ENCODE measurements at places on chromosomes 2 and 18. TPM values are rescaled to one million over a fixed set of nuclear protein-coding genes. Genes with fewer than 3 reads are reported as not detected.

DNA sequence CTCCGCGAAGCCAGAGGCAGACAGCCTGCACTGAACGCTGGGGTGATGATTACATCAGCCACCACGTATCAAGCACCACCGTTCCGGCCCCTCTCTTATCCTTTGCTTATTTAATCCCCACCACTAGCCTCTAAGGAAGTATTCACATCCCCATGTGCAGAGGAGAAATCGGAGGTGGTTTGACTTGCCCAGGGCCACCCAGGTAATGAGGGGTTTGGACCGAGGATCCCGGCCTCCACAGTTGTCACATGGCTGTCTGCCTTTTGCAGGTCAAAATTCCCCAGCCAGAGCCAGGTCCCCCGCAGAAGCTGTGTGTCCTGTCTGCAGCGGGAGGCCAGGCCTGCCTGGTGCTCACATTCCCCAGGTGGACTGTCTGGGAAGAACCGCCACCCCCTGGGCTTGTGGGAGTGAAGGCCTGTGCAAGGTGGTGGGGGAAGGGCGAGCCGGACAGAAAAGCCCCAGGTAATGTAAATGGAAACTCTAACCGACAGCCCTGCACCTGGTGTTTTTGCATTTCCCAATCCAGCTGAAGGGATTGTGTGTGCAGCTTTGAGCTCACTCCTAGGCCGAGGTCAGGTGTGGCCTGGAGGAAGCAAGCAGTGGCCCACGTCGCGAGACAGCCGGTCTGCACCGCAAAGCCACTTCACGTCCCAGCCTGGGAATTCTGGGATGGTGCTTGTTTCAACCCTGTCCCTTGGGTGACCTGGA, 108.5 kb upstream of the ID2 start:
- DNase-seq, result no peak

GRCh38 chr2:241730671-241731293, 3.6 kb upstream of the D2HGDH start:
- DNase-seq, result no peak

- DNase-seq, result no peak
These were observed 123.0 kb downstream of the PMAIP1 start for GRCh38 chr18:60022671-60023276.

- no peak for DNase-seq
These were observed 19.4 kb downstream of the SFTPB start for GRCh38 chr2:85648619-85649018.

- DNase-seq, result no peak
These were observed 1.3 kb upstream of the TMSB10 start for GRCh38 chr2:84904151-84904550.

GRCh38 chr2:71559828-71560637, 106.7 kb downstream of the DYSF start:
- DNase-seq, result no peak

The MC4R gene
- total RNA-seq, result not detected

The FEZ2 gene
- 34.3 TPM for total RNA-seq
